Tibial artery (tissue), 4 donors: ENCODE measurements at places on chromosomes 12 and 14.

- no peak for DNase-seq
These were observed 199.3 kb downstream of the TTC7B start for GRCh38 chr14:90616881-90617280.

DNA sequence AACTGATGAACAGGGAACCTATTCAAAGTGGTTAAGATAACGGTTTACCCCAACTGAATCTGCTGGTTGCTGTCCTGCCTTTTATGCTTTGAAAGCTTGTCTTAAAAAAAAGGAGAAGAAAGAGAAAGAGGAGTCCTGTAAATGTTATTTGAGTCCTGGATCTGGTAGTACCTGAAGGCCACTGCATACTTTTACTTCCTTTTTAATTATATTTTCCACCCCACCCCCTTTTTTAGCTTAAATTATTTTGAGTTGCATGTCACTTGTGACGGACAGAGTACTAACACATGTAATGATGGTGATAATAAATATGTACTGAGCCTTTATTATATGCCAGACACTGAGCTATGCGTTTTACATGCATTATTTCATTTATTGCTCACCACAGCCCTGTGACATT is 2.5 kb upstream of the AMIGO2 start:
- no peak for DNase-seq

DNA sequence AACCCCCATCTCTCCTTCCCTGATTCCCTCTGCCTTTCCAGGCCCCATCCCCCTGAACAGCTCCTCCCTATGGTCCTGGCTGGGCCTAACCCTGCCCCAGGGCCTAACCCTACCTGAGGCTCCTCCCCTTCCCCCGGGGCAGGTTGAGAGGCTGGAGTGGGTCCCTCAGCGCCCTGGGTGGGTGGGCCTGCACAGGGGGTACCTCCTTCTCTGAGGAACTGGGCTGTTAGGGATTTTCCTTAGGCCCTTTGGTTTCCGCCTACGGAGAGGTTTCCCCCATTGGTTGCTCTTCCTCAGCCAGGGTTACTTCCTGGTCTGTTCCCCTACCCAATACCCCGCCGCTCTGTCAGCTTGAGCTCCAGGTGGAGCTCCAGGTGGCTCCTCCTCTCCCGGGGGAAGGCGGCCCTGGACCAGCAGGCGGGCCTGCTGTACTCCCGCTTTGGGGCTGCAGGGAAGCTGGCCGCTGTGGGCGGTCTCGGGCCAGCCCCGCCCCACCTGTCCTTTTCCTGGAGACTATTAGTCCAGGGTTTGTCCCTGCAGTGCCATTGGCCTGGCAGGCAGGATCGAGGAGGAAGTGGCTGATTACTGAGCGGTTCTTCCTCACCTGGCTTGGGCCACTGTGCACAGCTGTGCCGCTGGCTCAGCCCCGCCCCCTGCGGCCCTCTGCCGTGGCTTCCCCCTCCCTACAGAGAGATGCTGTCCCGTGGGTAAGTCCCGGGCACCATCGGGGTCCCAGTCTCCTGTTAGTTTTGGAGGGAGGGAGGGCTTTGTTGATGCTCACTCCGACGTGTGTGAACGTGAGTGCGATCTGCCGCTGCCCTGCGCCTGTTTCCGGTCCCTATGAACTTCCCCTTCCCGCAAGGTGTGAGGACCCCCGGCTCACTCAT is 2.5 kb downstream of the C12orf57 start:
- no peak for DNase-seq

GRCh38 chr12:39332661-39333175 is 110.2 kb downstream of the KIF21A start:
- no peak for DNase-seq

DNA sequence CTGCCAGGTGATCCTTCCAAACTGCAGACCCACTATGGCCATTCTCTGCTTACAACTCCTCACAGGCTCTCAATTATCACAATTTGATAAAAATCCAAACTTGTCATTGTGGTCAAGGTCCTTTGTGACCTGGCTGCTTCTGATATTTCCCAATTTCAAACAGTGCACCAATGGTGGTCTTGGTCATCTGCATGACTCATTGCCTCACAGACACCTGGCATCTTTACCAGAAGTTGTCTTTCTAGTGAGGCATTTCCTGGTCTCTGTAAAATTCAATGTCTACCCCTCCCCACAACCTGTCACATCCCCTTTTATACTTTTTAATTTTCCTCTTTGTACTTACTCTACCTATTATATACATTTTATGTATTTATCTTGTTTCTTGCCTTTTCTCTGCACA is 17.8 kb upstream of the PAPOLA start:
- DNase-seq = no peak

GRCh38 chr12:65956056-65956738 is 131.9 kb downstream of the HMGA2 start:
- no peak for DNase-seq

DNA sequence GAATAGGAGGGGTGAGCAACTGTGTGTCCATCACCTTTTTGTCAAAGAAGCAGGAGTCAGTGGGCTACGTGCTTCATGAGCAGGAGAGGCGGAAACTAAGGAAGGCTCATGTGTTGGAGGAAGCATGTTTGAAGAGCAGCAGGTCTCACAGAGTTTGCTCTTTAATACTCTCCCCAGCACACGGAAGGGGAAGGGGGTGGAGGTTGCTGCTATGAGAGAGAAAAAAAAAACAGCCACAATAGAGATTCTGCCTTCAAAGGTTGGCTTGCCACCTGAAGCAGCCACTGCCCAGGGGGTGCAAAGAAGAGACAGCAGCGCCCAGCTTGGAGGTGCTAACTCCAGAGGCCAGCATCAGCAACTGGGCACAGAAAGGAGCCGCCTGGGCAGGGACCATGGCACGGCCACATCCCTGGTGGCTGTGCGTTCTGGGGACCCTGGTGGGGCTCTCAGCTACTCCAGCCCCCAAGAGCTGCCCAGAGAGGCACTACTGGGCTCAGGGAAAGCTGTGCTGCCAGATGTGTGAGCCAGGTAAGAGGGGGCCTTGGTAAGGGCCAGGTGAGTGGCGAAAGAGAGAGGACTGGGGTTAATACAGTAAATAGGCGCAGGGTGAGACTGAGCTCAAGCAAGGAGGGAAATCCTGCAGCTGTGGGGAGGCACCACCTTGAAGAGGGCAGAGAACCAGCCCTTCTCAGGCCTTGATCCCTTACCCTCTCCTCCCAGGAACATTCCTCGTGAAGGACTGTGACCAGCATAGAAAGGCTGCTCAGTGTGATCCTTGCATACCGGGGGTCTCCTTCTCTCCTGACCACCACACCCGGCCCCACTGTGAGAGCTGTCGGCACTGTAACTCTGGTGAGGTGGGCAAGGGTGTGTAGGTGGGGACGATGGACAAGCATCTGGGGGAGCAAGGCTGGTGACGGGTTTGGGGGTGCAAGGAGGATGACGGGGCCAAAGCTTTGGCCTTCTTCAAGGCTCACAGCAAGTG is at the start of gene CD27:
Gene CD27 (plus strand): TSS at position 252 of the 985 bp plus-strand sequence. CDS start 141 bp downstream, at position 393.
- no peak for DNase-seq

GRCh38 chr14:95289323-95290010 is 30.2 kb downstream of the CLMN start:
- no peak for DNase-seq

DNA sequence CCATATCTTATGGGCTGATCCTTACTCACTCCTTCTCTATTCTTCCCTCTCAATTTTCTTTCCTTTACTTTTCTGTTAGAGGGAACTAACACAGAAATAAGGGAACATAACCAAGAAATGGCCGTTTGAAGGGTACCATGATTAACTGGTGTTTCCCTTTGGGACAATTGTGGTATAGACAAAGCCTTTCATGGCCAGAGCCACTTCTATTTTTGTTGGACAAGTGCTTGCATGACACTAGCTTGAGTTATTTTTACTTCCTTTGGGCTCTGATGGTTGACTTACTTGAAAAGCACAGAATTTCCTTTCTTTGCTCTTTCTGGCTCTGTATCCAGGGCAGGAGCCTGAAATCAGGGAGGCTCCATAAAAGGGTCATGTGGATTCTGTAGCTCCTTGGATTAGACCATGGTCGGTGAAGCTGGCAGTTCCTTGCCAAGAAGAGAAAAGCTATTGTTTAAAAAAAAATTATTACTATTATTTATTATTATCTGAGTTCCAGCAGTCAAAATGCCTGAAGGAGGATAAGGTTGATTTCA is 130.6 kb downstream of the KTN1 start:
- no peak for DNase-seq

DNA sequence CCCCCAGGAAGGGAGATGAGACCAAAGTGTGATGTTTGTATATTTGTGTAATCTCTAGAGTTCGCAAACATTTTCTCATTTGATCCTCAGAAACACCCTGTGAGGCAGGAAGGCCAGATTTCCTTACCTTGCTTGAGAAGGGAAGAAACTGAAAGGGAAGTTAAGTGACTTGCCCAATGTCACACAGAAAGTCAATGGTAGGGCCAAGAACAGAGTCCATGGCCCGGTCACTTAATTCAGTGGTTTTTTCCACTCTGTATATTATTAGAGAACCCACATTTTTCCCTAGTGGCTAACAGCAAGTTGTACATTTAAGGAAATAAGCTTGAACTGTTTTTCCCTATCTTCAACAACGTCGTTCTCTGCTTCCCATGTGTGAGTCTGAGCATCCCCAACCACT is 25.6 kb upstream of the CHPT1 start:
- no peak for DNase-seq

GRCh38 chr14:56581041-56581727 is 1.6 kb downstream of the TMEM260 start:
- DNase-seq = no peak

DNA sequence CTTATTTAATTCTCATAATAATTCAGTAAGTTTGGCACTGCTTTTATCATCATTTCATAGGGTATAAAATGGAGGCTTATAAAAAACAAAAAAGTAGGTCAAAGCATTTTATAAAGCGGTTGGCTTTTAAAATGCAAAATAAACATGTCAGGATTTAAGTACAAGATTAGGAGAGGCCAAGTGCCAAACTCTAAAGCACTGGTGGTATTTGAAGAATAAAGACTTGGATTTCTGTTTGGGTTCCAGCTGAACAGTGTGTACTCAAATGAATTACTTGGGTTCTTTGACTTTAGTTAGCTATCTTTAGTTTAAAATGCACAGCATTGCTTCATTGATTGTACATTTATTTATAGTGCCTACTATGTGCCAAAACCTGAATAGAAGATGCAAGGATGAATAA is 966.6 kb upstream of the SEL1L start:
- no peak for DNase-seq

GRCh38 chr12:106023039-106023438 is 115.7 kb downstream of the NUAK1 start:
- no peak for DNase-seq

- no peak for DNase-seq
These were observed 63.5 kb downstream of the RPS6KA5 start for GRCh38 chr14:90996967-90997366.

DNA sequence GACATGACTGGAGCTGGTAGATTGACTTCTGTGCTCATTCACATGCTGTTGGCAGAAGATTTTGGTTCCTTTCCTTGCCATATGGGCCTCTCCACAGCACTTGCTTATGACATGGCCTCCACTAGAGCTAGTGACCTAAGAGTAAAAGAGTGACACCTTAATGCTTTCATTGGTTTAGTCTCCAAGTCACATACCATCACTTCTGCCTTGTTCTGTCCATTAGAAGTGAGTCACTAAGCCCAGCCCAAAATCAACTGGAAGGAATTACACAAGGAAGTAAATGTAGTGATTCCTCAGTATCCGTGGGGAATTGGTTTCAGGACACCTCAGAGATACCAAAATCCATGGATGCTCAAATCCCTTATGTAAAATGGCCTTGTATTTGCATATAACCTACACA is 81.3 kb downstream of the PPHLN1 start:
- DNase-seq = no peak

- no peak for DNase-seq
These were observed 30.5 kb downstream of the RAD9B start for GRCh38 chr12:110532644-110533043.

DNA sequence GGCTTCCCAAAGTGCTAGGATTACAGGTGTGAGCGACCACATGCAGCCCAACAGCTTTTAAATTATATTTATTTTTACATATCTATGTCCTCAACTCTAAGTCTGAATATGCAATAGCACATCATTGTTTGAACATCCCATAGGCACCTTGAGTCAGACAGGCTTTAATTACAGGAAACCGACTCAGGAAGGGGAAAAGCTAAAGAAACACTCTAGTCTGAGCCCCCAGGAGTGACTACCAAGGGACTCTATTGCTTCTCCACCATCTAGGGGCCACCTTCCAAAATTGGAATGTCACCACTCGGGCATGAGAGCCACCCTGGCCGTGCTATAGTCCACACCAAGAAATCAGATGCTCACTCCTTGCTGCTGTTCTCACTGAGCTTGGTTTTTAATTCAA is 14.0 kb upstream of the MFAP5 start:
- no peak for DNase-seq

- no peak for DNase-seq
These were observed 7.0 kb upstream of the ANO6 start for GRCh38 chr12:45208604-45209487.

DNA sequence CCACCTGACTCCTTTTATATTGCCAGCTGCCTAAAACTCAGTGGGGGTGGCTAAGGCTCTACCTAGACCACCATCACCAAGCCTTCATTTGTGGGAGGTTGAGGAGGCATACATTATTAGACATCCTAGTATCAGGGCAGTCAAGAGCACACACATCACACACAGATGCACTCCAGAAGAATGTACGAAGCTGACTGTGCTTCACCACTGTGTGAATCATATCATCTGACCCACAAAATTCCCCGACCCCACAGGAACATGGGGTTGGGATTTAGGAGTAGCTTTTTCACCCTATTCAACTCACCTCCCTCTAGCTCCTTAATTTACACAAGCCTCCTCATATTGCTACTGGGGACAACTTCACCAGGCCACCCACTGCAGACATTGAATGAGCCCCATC is 64.8 kb upstream of the BDKRB2 start:
- DNase-seq = no peak

DNA sequence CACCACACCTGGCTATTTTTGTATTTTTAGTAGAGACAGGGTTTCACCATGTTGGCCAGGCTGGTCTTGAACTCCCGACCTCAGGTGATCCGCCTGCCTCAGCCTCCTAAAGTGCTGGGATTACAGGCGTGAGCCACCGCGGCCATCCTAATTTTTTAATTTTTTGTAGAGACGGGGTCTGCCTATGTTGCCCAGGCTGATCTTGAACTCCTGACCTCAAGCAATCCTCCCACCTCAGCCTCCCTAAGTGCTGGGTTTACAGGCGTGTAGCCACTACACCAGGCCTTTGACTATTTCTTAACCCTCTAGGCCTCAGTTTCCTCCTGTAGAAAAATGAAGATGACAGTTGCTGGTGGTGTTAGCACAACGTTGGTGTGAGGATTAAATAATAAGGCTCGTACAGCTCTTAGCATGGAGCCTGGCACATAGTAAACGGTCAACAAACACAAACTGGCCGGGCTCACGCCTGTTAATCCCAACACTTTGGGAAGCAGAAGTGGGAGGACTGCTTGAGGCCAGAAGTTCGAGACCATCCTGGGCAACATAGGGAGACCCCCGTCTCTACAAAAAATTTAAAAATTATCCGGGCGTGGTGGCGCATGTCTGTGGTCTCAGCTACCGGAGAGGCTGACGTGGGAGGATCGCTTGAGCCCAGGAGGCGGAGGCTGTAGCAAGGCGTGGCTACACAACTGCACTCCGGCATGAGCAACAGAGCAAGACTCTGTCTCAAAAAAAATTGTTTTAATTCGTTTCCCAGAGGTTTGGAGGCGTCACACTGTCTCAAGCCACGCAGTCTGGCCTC is 979 bp downstream of the DDX54 start:
- DNase-seq = no peak
